HCT116 (cell line): ENCODE measurements at places on chromosomes 2 and 18. TPM values are rescaled to one million over a fixed set of nuclear protein-coding genes. Genes with fewer than 3 reads are reported as not detected.

DNA sequence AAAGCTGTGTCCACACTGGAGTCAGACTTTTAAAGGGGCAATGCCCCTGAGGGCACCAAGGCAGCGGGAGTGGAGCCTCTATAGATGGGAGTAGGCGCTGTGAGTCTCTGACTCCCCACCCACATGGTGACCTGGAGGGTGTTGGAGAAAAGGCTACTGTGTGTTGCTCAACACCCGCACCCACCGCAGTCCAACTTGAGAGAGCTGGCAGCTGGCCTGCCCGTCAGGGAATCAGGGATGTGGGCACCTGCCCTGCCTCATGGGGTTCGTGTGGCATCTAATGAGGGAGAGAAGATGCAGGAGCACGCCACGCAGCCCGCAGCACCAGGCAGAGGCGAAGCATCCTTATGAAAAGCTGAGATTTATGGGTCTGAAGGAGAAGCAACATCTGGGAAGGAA, 84.2 kb downstream of the KLHL29 start:
- no peaks in the 10 kb centered on the region for H3K4me1 ChIP-seq
- no peak for DNase-seq
- no peak overlapping the region for H3K4me3 ChIP-seq
- H3K27ac ChIP-seq = no peak overlapping the region
- no peaks in the 10 kb centered on the region for H3K27me3 ChIP-seq

- peak; percentile 62 for DNase-seq
- H3K27me3 ChIP-seq = no peaks in the 10 kb centered on the region
- H3K27ac ChIP-seq = no peak overlapping the region
- H3K4me3 ChIP-seq = no peak overlapping the region
- H3K36me3 ChIP-seq = no peaks in the 10 kb centered on the region
Observed at GRCh38 chr2:233976690-233977294, 59.6 kb downstream of the TRPM8 start.

GRCh38 chr2:176118601-176119339, 2.2 kb downstream of the HOXD10 start:
- H3K36me3 ChIP-seq = no peaks in the 10 kb centered on the region
- H3K27ac ChIP-seq = no peak overlapping the region
- H3K4me3 ChIP-seq = peak overlapping the region; percentile 35
- H3K4me1 ChIP-seq = no peaks in the 10 kb centered on the region

DNA sequence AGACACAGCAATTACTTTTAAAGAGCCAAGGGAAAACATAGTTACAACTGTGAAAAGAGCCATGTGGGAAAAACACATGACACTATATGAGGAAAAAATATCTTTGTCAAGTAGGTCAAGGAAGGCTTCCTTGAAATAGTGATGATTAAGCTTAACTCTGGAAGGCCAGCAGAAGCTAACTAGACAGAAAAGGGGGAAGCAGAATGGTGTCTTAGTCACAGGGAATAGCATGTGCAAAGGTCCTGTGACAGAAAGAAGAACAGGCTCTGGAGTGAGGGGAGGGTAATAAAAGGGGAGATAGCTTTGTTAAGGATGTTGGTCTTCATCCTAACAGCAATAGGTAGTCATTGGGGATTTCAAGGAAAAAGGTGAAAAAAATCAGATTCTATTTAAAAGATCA, 64.0 kb downstream of the ARHGAP25 start:
- H3K36me3 ChIP-seq = no peaks in the 10 kb centered on the region
- peaks cover 5% of the 10 kb centered on the region; the same call in 1 of the 2 replicates for H3K27me3 ChIP-seq

- peaks cover 9% of the 10 kb centered on the region; the same call in 1 of the 2 replicates for H3K4me1 ChIP-seq
- H3K4me3 ChIP-seq = no peak overlapping the region
- no peaks in the 10 kb centered on the region for H3K36me3 ChIP-seq
- H3K27ac ChIP-seq = no peak overlapping the region
- DNase-seq = peak; percentile 29
Observed at GRCh38 chr2:191302459-191303139, 57.4 kb downstream of the MYO1B start.

The SLC14A1 gene
- total RNA-seq = not detected

The ABCG5 gene
- not detected for total RNA-seq
